ENCODE measurements at places on chromosomes 4 and X. TPM values are rescaled to one million over a fixed set of nuclear protein-coding genes. Genes with fewer than 3 reads are reported as not detected.

GRCh38 chr4:16897991-16898827, at the start of gene LDB2:
TSS of gene LDB2 (minus strand) at chr4:16898645.
- no peaks in the 10 kb centered on the region for H3K27me3 ChIP-seq
- peak; percentile 51 for DNase-seq
- H3K4me1 ChIP-seq, result no peaks in the 10 kb centered on the region
- H3K36me3 ChIP-seq, result no peaks in the 10 kb centered on the region
- H3K4me3 ChIP-seq, result peak within 1 kb of the TSS; percentile 36
- peak within 1 kb of the TSS; percentile 85 for H3K27ac ChIP-seq

DNA sequence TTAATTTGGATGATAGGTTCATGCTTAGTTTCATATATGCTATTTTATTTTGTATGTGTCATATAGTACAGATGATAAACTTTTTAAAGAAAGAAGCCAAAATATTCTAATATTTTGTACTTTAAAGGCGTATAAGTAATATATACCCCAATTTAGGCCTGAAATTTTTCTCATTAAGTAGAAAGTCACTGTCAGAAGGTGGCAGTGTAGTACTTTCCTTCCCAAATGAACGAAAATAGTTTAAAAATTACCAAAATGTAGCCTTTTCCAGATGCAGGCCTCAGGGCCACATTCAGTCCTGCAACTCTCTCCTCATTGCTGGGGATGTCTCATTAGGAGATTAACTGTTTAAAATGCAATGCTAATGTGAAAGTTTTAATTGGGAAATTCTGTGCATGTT, 1263.6 kb downstream of the C4orf33 start:
- no peaks in the 10 kb centered on the region for H3K4me1 ChIP-seq
- no peak for DNase-seq
- no peaks in the 10 kb centered on the region for H3K27me3 ChIP-seq

The H2BW2 gene
- not detected for total RNA-seq

- H3K27me3 ChIP-seq, result no peaks in the 10 kb centered on the region
- no peak overlapping the region for H3K4me3 ChIP-seq
- no peaks in the 10 kb centered on the region for H3K4me1 ChIP-seq
- no peak overlapping the region for H3K27ac ChIP-seq
- no peak for DNase-seq
- H3K36me3 ChIP-seq, result no peaks in the 10 kb centered on the region
Measured at GRCh38 chrX:78769101-78769755, 21.7 kb downstream of the LPAR4 start.

The KDR gene
- 85.7 TPM for total RNA-seq

DNA sequence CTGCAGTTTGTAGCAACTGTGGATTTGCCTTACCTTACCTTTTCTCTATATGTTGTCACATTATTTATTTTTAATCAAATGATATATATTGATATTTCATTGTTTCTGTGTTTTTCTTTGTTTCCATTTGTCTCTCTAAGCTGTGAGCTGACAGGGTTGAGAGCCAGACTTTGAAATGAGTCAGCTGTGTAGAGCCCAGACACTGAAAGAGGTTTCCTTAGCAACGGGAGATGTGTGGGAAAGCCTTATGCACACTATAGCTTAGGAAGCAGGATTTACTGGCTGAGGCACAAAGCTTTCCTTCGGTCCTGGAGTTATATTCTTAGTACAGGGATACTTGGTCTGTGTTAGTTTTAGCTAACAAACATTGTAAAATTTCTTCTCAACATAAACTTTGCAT, 192.2 kb downstream of the FGF13 start:
- no peaks in the 10 kb centered on the region for H3K36me3 ChIP-seq
- H3K27ac ChIP-seq, result no peak overlapping the region
- no peak overlapping the region for H3K4me3 ChIP-seq
- no peak for DNase-seq
